ENCODE measurements at places on chromosomes 6 and 20.

GRCh38 chr6:134175532-134176263 is 123.3 kb upstream of the SLC2A12 start:
- no peak for DNase-seq

DNA sequence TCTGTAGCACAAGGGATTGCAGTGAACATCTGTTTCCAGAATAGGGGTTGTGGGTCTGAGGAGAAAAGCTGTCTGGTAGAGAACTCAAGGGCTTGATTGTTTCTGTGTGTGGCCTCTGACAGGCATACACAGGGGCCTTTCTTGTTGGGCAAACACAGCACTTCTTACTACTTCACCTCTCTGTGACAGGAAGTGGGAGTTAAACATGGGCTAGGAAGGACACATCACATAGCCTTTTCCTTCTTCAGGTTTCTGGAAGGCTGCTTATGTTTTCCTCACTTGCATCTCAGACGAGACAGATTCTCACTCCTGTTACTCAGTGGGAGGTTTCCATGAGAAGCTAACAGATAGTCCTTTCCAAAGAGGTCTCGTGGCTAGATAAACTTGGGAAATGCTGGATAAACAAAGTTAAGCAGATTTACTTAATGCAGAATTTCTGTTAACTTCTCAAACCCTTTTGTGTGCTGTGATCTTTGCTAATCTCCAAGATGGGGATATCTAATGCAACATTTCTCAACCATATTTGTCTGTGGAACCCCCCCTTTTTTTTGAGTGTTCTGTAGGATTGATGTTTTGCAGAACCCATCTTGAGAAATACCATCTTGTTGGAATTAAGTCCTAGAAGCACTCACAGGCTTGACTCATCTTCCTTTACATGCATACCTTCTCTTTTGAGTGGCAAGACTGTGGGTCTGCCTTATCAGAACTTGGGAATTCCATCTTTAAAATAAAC is 41.9 kb upstream of the RNF8 start:
- DNase-seq: no peak

DNA sequence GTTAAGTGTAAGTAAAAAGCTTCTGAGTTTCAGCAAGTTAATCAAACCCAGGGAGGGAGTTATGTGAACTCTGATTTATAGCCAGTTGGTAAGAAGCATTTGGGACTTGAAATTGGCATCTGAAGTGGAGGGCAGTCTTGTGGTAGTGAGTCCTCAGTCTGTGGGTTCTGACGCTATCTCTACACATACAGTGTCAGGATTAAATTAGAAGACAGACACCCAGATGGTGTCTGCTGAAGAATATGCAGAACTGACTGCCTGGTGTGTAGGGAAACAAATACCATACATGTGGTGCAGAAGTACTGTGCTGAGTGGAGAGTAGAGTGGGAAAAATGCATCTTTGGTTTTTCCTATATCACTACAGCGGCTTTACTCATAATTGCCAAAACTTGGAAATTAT is 43.5 kb upstream of the PLN start:
- DNase-seq: no peak

- no peak for DNase-seq
These were observed 115.2 kb upstream of the SCGN start for GRCh38 chr6:25536781-25537180.

DNA sequence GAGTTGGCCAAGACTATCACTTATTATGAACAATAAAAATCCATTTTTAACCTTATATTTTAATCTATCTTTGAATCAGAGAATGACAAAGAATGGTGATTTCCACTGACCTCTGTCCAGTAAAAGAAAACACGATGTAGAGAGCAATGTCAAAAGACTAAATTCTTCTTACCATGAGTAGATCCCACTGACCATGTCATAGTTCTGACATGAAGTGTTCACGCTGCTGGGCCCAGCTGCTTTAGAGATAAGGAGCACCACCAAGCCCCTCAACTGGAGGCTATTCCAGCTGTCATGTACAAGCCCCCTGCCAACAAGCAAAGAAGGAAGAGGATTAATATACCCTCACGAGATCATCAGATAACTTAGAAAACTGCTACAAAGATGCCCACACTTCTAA is 125.3 kb downstream of the PDSS2 start:
- no peak for DNase-seq

GRCh38 chr6:156351346-156351966 is 425.7 kb upstream of the ARID1B start:
- no peak for DNase-seq

DNA sequence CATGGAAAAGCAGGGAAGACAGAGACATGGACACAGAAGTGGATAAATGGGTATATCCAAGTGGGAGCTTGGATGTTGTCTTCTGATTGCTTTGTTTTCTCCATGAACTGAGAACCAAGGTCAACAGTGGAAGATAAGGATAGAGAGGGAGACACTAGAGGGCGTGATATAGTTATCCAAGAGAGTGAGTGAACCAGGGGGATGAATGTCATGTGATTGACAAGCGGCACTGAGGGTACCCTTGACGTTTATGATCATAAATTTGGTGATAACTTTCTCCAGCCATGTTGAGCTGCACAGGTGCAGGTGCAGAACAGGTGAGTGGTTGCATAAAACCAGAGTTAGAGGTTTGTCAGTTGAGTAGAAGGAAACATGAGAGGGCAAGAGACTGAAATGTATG is 20.7 kb downstream of the EBF4 start:
- DNase-seq: no peak

DNA sequence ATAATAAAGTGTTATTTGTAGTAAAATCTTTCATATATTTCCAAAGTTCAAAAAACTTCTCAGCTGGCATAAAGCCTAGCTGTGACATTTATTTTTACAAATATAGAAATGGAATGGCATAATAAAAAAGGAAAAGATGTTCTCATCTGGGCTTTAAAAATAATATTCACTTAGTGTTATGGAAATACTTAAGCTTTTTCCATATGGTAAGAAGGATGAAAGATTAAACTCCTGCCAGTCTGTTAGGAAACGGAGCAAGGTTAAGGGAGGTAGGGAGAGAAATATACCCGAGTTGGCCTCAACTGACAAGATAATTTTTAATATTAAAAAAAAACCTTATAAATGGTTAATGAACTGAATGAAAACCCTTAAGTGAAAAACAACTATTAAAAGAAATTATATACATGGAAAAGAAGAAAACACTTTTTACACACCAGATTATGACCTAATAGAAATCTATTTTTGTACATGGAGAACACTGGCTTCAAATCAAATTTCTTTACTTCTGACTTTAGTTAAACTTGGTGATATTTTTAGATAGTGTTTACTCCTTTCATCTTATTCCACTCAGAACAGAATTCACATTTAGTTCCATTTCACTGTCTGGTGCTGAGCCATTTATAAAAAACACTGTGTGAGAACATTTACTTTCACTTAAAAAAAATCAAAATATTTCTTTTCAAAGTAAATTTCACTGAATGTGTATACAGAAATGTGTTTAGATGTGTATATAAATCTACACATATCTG is 137.0 kb downstream of the DST start:
- DNase-seq: no peak

- no peak for DNase-seq
These were observed 92.5 kb downstream of the MAN1A1 start for GRCh38 chr6:119256978-119257462.

All from GM04503 (cell line).